ENCODE measurements at places on chromosomes 1 and 21.

- DNase-seq, result peak; percentile 25
Observed at GRCh38 chr1:32394890-32395432, 720 bp upstream of the BSDC1 start.

GRCh38 chr1:16134906-16135305 lies 21.0 kb downstream of the EPHA2 start:
- DNase-seq, result no peak

DNA sequence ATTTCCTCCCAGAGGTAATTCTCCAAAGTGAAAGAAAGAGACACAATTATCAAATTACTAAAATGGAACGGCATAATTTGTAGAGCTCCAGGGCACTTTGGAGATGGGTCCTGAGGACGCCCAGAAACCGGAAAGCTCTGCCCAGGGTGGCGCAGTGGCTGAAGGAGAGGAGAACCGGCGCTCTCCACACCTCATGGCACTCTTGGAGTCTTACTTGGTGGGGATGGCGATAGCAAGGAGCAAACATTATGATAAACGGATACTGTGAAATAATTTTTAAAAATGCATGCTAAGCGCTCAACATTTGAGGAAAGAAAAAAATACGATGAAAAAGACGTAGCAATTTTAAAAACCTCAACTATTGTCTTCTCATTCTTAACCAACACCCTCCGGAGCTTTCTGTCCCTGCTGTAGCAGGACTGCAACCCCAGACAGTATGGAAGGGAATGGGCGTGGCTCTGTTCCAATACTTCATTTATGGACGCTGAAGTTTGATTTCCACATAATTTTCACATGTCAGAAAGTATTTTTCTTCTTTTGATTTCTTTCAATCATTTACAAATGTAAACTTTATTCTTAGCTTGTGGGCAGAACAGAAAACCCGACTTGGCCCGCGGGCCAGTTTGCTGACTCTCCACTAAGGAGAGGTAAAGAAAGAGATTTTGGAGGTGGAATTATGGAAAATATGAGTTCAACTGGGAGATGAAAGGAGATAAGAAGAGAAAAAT lies 1.1 kb downstream of the S100A11 start:
- no peak for DNase-seq

DNA sequence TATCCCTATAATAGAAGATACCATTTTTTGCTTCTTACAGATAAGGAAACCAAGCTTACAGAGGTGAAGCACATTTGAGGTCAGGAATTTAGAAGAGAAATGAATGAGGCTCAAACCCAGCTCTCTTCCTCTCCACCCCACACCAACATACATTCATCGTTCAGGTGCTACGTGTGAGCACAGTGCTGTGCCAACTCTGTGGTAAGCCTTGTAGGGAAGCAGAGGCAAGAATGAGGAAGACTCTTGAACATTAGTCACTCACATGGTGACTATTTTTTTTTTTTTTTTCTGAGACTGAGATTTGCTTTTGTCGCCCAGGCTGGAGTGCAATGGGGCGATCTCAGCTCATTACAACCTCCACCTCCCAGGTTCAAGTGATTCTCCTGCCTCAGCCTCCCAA lies 314.0 kb downstream of the NTNG1 start:
- no peak for DNase-seq

GRCh38 chr1:93960641-93961147 lies 51.5 kb upstream of the GCLM start:
- DNase-seq, result peak; percentile 12

- no peak for DNase-seq
Observed at GRCh38 chr21:41662161-41662560, 104.7 kb downstream of the RIPK4 start.

GRCh38 chr1:182446033-182446669 lies 3.8 kb upstream of the RGSL1 start:
- peak; percentile 40 for DNase-seq

- no peak for DNase-seq
Observed at GRCh38 chr1:175536921-175537320, 206.5 kb downstream of the TNR start.

DNA sequence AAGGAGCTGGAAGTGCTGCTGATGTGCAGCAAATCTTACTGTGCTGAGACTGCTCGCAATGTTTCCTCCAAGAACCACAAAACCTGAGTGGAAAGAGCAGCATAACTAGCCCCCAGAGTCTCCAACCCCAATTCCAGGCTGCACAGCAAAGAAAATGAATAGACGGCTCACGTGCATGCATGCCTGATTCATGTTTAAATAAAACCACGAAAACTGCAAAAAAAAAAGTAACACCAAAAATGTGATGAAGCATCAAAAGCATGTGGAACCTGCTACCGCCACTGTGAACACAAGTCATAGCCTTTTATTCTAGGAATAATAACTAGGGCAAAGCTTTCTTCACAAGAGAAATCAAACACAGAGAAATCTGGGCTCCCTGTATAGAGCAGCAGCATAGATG lies 9.6 kb upstream of the TRNP1 start:
- peak; percentile 44 for DNase-seq

DNA sequence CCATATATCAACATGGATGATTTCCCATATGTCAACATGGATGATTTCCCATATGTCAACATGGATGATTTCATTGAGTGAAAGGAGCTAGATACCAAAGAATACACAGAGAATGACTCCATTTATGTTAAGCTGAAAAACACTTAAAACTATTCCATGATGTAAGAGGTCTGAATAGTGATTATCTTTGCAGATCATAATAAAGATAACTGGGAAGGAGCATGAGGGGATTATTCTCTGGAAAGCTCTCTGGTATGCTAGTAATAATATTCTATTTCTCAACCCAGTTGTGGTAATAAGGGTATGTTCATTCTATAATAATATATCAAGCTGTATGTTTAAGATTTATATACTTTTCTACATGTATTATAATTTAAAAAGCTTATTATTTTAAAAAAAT lies 14.1 kb downstream of the SYNJ1 start:
- no peak for DNase-seq

DNA sequence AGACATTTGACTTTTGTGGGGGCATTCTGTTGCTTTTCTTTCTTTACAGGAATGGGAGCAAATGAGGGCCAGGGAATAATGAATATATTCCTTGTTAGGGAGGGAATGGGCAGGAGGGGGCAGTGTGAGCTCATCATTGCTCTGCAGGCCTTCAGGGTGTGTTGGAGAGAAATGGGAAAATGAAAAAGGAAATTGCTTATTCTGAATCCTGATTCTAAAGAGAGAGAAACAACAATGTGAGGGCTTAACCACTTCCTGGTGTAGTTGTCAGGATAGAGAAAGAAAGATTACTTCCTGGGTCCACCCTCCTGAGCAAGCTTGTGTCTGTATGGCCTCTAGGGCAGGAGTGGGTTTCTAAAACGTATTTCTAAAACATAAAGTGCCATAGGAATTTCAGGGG lies 28.3 kb downstream of the VANGL2 start:
- peak; percentile 47 for DNase-seq

GRCh38 chr1:232149287-232150201 lies 480.4 kb downstream of the SIPA1L2 start:
- DNase-seq, result peak; percentile 84

DNA sequence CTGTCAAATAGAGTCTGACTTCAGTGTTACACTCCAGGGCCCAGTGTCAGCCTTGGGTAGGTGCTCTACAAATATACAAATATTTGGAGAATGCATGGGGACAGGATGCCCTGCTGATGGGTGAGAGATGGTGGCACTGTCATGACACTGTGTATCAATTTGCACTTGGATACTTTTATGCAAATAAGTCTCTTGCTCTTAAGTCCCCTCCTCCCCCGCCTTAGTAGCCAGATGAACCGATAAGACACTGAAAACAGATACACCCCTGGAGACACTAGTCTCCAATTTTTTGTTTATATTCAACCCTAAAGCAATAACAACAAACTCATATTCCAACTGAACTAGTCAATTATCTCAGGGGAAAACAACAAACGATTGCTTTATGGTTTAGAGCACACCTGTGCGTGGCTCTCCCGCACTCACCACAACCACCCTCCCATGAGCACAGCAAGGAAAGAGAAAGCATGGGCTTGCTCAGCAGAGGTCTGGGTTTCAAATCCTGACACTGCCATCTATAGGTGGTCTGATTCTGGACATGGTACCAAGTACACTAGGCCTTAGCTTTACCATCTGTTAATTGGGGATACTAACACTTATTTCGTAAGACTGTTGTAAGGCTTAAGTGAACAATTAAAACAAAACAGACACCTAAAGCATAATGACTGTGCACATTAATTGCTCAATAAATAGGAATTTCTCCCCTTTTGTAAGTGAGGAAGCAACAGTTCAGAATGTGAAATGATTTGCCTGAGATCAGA lies 50.3 kb downstream of the HIVEP3 start:
- DNase-seq, result no peak

GRCh38 chr1:171298696-171299095 lies 15.3 kb upstream of the FMO4 start:
- DNase-seq, result no peak

GRCh38 chr1:161086457-161086856 lies 2.9 kb downstream of the NECTIN4 start:
- DNase-seq, result no peak

GRCh38 chr1:213419401-213420030 lies 368.5 kb downstream of the RPS6KC1 start:
- DNase-seq, result no peak

GRCh38 chr1:71039661-71040262 lies 7.9 kb downstream of the PTGER3 start:
- DNase-seq, result no peak

- DNase-seq, result peak; percentile 69
Observed at GRCh38 chr1:71572038-71572437, 491.2 kb upstream of the ZRANB2 start.

GRCh38 chr1:150516050-150516591 lies 569 bp downstream of the FALEC start:
- DNase-seq, result no peak

- DNase-seq, result no peak
Observed at GRCh38 chr1:89876463-89876862, 55.6 kb downstream of the LRRC8D start.

DNA sequence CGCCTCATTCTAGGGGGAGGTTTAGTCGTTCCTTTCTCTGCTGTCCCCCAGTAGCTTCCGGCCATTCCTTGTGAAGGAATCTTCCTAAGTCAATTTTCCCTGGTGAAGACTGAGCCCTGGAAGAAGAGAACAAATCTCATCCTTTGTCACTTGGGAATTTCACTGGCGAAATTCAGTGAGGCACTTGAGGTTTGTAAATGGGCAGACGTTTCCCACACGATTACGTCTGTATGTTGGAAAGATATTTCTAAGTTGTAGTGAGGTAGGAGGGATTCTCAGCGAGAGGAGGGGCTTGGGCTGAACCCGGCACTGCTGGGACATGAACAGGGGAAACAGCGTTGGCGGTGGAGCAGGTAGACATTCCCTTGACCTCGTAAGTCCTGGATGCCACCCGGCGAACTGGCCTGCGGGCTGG lies 47.2 kb downstream of the GALNT2 start:
- peak; percentile 86 for DNase-seq

GRCh38 chr1:151720974-151721787 lies at the start of gene RIIAD1:
Gene RIIAD1 (plus strand): TSS chr1:151721522. CDS start chr1:151721537, 15 bp downstream.
- no peak for DNase-seq

- DNase-seq, result no peak
Observed at GRCh38 chr21:42172596-42173483, 46.1 kb upstream of the ABCG1 start.

- no peak for DNase-seq
Observed at GRCh38 chr1:223514644-223515043, 121.4 kb downstream of the CCDC185 start.

- DNase-seq, result no peak
Observed at GRCh38 chr1:152543820-152544219, 22.8 kb downstream of the LCE3E start.

- DNase-seq, result no peak
Observed at GRCh38 chr1:203465948-203466347, 9.7 kb upstream of the PRELP start.

DNA sequence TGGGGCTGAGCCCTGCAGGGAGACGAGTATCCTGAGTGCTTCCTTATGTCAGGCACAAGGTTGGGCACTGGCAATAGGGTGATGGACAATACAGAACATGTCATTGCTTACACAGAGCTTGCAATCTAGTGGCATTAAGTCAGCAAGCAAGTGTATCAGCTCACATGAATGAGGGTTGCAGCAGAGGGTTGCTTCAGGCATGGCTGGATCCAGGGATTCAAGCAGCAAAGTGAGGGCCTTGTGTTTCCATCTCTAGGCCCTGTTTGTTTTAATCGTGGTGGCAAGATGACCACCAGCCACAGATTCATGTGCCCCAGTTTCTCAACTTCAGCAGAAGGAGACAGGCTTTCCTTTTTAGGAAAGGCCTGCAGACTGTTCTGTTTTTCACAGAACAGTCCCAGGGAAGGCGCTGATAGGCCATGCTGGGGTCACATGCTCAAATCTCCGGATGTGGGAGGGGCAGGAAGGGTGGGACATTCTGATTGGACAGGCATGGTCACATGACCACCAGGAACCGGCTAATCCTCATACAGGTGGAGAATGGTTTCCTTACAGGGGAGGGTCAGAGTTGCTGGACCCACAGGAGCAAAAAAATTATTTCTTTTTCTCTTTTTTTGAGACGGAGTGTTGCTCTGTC lies 14.4 kb downstream of the PLOD1 start:
- DNase-seq, result peak; percentile 26

DNA sequence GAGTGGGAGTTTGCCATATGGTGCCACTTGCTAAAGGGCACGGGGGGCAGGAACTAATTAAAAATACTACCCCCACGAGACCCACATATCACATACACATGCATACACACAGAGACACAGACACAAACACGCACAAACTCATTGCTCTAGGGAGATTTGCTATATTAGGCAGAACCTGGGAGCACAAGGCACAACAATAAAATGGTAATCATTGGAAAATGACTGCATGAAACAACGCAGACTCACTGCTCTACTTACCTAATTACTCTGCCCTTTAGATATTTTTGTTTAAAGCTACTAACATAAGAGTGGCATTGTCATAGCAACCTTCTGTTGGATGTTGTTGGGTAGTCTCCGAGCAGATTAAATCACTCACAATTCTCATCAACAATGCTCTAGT lies 20.3 kb upstream of the RGS4 start:
- no peak for DNase-seq

GRCh38 chr1:64116537-64116936 lies 86.9 kb upstream of the UBE2U start:
- DNase-seq, result no peak

GRCh38 chr1:18546026-18546425 lies 65.3 kb downstream of the KLHDC7A start:
- DNase-seq, result no peak

All from IMR-90 (cell line).